CD4-positive, alpha-beta T cell treated with Interferon alpha-2 for 1 hour (primary cell): ENCODE measurements at places on chromosomes 7 and 10.

DNA sequence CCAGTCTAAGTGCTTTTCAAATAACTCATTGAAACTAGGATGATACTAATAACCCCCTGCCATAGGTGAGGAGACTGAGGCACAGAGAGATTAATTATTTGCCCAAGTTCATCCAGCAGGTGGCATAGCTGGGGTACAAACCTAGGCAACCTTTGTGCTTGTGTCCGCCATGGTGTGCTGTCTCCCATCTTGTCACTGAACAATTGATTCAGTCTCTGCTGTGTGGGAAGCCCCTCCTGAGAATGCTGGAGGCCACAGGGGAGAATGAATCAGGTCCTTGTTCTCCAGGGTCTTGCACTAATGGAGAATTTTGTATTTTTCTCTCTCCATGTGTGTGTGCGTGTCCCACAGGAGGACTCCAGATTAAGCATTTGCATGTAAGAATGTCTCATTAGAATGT, 15.8 kb upstream of the TMEM236 start:
- DNase-seq = no peak

GRCh38 chr10:50593523-50594376, 30.0 kb downstream of the SGMS1 start:
- DNase-seq = no peak

- peak; percentile 7 for DNase-seq
These were observed 40.6 kb upstream of the NPFFR1 start for GRCh38 chr10:70324339-70324861.

DNA sequence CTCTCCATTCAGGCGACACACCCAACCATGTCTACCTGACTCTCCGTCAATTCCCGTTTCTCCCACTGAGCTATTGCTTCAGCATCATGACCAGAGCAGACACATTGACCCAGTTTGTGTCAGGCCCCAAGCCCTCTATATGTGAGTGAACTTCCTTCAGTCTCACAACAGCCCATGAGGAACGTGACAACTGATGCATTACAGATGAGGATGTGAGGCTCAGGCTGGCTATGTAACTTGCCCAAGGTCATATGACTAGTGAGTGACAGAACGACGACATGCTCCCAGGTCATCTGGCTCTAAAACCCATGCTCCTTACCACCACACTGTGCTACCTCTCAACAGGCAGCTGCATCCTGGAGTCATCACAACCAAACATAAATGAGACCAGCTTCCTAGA, 3.7 kb downstream of the TMEM140 start:
- DNase-seq = no peak

DNA sequence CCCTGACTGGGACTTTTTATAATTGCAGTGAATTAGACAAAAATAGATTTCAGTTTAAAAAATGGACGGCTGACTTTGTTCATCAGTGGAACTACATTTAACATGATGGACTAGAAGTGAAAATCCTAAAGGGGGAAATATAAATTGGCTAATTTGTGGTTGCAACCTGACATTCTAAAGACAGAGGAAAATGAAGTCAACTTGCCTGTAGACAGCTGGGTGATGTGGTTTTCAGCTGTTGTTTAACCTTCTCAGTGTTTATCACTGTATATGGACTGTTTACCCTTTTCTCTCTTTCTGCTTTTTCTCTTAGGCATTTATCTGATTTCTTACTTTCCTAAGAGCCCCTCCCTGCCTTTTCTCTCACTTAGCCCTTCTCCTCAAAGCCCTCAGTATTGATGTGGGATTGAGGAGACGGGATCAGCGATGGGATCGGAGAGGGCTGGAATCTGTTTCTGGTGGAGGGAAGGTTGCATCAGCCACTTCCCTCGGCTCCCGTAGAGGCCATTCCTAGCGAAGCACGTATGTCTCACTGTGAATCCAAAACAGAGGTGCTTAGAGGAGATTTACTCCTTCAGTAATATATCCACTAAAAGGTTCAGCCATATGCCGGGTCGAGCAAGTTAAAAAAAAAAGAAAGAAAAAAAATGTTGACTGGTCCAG, 109.0 kb upstream of the KLF6 start:
- DNase-seq = no peak

DNA sequence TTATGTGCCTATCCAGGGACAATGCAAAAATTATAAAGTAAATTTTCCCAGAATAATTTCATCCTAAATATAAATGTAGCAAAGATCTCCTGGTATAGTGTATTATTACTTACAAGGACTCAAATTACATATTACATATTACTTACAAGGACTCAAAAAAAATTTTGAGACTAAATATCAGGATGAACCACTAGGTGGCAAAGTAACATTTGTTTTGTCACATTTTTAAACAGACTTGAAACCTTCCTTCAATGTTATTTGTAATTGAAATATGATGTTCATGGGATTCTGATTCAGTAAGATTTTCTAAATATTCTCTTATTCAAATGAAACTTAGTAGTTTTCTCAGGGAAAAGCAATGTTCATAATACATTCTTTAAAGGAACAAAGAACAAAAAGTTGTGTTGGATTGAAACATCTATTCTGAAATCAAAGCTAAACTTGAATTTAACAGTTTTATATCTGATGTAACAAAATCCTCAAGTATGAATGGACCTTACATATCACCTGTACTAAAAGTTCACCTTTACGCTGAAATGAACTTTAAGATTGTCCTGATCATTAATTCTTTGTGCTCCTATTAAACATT, 74.3 kb upstream of the GNAI1 start:
- peak; percentile 2 for DNase-seq

DNA sequence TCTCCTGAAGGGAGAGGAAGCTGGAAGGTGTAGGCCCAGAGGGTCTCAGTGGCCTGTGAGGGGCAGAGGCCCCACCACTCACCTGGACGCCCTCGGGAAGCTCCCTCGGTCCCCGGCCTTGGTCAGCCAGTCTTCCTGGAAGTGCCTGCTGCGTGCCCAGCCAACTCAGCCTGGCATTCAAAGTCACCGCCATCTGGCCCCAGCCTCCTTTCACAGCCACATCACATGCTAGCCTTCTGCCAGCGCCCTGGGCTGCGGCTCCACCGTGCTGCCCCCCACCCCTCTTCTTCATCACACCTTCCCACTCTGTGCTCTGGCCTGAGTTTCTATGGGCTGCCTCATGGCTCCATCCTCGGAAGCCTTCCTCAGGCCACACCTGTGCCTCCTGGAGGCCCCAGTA, 98.0 kb downstream of the ZMIZ1 start:
- no peak for DNase-seq

- DNase-seq = no peak
These were observed 26.9 kb downstream of the NACAD start for GRCh38 chr7:45061806-45062425.

DNA sequence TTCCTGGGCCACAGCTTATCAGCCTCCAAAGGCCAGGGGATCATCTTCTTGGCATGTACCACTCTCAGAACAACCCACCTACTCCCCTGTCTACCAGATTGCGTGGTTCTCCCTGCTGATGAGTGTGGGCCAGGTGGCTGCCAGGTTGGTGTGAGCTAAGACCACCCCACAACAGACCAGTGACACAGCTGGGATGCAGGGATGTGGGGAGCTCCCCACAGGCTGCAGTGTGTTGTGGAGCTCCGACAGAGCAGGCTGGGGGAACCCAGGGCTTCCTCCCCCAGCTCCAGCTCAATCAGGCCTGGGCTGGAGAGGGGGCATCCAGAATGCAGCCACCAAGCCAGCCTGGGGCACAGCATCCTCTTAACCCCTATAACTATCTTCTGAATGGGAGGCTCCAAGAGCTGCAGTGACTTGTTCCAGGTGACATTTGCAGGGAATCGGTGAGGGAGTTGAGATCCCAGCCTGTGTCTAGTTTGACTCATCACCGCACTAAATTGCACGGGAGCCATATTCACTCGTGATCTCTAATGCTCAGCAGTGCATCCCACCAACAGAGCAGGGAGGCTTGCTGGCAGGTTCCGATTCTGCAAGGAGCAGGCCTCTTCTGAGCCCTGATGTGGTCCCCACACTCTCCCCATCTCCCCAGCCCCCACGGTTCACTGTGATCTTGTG, 596 bp upstream of the GDF2 start:
- no peak for DNase-seq

DNA sequence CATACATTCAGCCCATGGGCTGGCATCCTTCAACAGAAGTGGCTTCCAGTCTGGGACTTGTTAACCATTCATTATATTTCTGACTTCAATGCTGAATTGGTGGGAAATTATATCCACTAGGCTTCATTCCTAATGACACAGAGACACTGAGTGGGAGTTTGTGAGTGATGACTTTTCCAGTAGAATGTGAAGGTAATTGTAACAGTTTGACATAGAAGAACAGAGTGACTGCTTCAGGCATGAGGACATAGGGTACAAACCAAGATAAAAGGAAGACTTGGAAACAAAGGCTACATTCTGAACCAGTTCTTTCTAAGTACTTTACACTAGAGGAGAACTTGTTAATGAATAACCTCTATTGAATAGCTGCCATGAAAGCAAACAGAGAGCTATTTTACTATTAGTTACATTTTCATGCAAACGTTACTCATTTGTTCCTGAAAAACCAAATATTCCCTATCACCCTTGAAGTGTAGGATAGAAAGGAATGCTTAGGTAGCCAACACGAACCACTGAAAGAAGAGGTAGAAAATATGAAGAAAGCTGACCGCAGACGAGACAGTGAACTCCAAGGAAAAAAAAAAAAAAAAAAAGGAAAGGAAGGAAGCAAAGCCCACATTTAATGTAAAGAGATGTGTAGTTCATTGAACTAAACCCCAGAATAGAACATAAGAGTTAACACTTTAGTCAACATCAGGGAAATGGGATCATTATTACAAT, 237.0 kb upstream of the SEMA3C start:
- no peak for DNase-seq

DNA sequence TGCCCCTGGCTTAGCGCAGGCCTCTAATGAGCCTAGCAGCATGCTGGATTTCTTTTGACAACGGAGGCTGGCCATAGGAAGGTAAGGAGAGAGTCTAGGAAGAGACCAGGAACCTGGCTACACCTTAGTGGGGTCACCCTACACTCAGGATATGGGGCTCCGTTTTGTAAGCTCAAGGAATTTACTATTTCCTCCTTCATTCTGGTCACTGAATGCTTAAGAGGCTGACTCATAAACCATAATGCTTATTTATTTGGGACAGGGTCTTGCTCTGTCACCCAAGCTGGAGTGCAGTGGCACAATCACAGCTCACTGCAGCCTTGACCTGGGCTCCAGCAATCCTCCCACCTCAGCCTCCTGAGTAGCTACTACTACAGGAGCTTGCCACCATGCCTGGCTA, 38.4 kb downstream of the CARD11 start:
- DNase-seq = no peak

- no peak for DNase-seq
These were observed 304.1 kb downstream of the PAXIP1 start for GRCh38 chr7:154698726-154699291.

GRCh38 chr7:157875230-157876179, 538.7 kb downstream of the DNAJB6 start:
- DNase-seq = peak; percentile 30

GRCh38 chr7:110841840-110842545, 248.9 kb upstream of the LRRN3 start:
- DNase-seq = no peak

- no peak for DNase-seq
These were observed 70.2 kb upstream of the CCDC71L start for GRCh38 chr7:106731187-106731586.

- peak; percentile 90 for DNase-seq
These were observed 11.9 kb downstream of the SSC4D start for GRCh38 chr7:76397409-76398183.

DNA sequence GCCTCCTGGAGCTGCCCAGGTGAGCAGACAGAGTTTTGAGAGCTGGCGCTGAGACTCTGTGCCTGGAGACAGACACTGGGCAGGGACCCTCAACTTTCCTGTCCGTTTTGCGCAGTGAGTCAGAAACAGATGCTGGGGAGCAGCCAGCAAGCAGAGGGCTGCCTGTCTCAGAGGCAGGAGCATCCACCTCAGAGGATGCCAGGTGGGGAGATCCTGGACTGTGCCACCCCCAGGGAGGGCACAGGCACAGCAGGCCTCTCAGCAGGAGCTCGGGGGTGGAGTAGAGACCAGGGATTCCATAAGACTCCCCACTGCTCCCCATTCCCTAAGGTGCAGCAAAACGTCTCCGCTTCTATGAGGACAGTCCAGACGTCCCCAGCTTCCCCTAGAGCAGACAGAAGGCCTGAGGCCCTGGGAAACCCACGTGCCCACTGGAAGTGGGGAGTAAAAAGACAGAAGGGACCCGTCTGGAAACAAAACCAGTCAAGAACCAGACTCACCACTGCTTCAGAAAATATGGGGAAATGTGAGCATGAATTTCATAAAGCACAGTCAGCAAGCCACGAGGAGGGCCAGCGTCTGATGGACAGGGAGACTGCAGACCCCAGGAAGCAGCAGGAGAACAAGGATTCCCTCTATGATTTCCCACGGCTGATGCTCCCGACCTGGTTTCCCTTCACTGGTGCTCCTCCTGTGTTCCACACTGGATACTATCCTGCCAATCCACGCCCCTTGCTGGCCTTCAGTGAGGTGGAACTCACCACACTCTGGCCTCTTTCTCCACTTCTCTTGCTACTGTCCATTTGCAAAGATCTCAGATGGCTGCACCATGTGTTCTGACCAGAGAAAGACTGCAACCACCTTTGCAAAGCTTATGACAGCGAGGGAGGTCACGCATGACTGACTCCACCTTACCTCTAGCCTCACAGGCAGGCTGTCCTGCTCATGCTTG, 151.3 kb upstream of the FAM20C start:
- DNase-seq = no peak

- DNase-seq = no peak
These were observed 361.3 kb upstream of the MKI67 start for GRCh38 chr10:128487517-128487916.

- DNase-seq = no peak
These were observed 350.3 kb downstream of the GALNT17 start for GRCh38 chr7:71482284-71482683.

DNA sequence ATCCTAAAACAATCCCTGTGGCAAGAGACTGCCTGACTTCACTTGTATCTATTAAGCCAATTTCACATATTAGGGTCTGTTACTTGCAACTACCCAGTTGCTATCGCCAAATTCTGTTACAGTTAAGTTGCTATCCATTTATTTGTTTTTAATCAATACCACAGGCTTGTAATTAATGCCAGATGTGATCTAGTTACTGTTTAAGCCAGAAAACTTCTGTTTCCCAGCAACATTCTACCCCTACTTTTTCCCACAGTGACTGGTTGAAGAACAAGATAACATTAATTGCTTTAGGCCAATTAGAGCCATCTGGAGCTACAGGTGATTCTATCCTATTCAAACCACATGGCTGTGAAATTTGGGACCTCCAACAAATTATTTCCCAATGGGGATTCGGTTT, 131.3 kb downstream of the ALOX5 start:
- DNase-seq = no peak

- no peak for DNase-seq
These were observed 33.9 kb downstream of the CHN2 start for GRCh38 chr7:29228289-29229011.

- no peak for DNase-seq
These were observed 4.4 kb downstream of the RGS10 start for GRCh38 chr10:119537953-119538630.

- no peak for DNase-seq
These were observed 47.8 kb downstream of the PRKCQ start for GRCh38 chr10:6532321-6532720.

DNA sequence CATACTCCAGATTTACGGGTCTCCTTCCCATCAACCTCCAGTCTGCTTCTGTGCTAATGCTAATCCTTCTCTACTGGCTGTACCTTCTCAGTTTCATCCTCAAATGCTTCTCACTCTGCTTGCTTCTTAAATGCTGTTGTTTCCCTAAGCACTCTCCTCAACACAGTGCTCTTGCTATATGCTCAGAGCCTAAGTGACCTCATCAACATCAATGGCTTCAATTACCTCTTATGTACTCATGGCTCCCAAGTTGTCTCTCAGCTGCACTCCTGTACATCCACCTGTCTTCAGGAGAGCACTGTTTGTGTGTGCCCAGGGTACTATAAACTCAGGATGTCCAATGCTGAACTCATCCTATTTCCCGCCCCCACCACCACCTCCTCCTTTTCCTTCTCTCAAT, 22.5 kb downstream of the ELAPOR2 start:
- no peak for DNase-seq
